ENCODE measurements at places on chromosomes 4 and X. TPM values are rescaled to one million over a fixed set of nuclear protein-coding genes. Genes with fewer than 3 reads are reported as not detected.

The THAP9 gene
- total RNA-seq = 1.4 TPM

The SHROOM2 gene
- total RNA-seq = 3.6 TPM

The CT45A1 gene
- not detected for total RNA-seq

The HTN3 gene
- not detected for total RNA-seq

The PPP2R3B gene
- total RNA-seq = 5.2 TPM

The SPANXB1 gene
- total RNA-seq = not detected

The TLL1 gene
- total RNA-seq = 0.15 TPM

The RAB41 gene
- not detected for total RNA-seq

The ARX gene
- total RNA-seq = not detected

The QRFPR gene
- total RNA-seq = not detected

The MAGEB2 gene
- not detected for total RNA-seq

The SLITRK4 gene
- 0.02 TPM for total RNA-seq

DNA sequence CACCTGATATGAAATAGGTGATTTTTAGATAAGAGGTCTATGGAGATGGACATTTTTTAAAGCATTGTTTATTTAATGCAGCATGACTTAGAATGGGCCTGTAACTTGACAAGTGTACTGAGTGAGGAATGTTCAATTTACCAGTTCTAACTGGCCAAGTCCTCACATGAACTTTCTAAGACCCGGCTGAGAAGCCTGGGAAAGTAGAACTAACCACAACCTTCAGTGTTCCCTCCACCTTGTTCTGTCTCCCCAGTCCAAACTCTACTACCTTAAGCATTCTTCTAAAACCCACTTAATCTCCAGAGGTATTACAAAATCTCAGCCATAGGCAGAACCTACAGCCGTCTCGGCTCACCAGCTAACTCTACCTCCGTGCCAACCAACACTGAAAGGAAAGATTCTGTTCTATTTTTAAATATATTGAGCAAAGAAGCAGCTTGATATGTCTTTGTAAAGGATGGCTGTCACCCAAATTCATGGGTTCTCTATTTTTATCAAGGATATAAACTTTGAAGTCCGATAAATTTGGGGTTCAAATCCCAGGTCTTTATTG, 6.8 kb downstream of the PPARGC1A start:
- DNase-seq = no peak

GRCh38 chrX:120741452-120741851, 111.6 kb upstream of the C1GALT1C1 start:
- no peak for DNase-seq

- DNase-seq = no peak
Measured at GRCh38 chr4:66197451-66197850, 527.2 kb upstream of the EPHA5 start.

DNA sequence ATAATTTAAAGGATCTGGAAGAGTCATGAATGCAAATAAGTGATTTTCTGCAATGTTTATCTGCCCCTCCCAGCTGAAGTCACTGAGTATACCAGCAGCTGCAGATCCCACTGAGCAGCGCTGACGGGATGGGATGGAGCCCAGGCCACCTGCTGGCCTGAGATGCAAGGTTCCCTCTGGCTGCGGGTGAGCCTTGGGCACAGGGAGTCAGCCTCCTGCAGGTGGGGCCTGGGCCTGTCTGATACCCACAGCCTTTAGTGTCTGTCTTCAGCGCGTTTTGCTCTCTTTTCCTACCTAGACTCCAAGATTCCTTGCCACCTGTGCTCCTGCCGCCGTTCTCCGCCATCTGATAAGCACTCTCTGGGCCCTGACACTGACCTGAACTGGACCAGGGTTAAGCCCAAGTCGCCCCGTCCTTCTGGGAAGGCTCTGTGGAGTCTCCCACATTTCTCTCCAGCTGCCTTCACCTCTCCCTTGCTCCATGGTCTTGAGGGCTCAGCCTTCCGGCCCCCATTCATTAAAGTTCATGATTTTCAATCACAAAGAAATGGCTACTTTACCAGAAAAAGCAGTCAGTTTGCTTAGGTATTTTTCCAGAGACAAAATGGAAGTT, 223.1 kb upstream of the FAT1 start:
- DNase-seq = no peak

DNA sequence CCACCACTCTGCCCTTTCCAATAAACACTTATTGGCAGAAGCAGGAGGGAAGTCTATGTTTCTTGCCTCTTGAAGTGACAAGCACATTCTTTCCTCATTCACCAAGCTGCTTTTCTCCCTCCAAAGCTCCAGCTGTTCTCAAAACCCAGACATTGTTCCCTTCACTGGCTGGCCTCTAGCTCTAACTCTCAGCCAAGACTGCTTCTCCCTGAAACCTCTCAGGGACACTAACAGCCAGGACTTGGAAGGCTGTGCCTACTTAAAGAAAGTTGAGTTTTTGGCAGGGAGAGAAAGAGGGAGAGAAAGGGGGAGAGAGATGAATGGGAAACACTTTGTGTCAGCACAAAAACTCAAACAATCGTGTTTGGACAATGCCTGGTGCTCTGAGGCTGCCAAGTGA, 99.5 kb downstream of the COX18 start:
- no peak for DNase-seq

DNA sequence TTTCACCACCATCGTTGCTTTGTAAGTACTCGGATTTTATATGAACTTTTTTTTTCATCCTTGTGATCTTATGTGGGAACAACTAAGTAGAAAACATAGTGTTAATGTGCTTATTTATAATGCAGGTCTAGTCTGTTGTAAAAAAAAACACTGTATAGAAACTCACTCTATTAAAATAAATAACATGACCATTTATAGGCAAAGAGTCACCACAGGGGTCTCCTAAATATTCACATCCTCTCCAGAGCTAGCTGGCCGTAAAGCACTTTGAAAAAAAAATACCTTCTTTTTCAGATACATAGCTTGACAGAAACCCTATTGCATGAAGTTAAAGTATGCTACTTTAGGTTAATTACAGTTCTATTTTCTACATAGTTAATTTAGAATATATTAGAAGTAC, 11.2 kb downstream of the TMEM184C start:
- no peak for DNase-seq

DNA sequence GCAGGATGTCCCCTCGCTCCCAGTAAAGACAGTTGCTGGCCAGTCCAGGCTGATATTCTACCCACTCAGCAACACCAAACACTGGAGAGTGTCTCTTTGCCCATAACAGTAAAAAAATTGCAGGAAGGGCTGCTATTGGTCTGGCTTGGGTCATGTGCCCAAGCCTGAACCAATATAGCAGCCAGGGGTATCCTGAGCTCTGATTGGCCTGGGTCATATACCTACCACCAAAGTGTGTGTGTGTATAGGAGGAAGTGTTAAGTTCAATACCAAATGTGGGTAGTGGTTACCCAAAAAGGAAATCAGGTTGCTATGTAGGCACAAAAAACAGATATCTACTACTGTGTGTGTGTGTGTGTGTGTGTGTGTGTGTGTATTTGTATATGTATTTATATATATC, 373.2 kb downstream of the BCOR start:
- DNase-seq = no peak

DNA sequence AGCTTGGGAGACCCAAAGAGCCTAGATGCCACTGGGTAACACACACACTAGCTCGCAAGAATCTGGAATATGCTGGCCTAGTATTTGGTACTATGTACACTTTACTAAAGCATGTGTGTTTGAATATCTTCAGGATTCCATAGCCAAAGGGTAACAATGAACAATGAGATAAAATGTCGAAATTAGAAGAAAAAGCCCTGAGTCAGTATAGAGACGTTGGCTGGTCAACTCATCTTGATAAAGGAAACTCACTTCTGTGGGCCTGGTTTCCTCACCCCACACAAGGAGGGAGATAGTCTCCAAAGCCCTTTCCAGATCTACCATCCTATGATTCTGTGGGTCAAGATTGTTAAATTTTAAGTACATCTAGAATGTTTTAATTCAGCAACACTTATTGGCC, 6.9 kb downstream of the ZDHHC9 start:
- no peak for DNase-seq

DNA sequence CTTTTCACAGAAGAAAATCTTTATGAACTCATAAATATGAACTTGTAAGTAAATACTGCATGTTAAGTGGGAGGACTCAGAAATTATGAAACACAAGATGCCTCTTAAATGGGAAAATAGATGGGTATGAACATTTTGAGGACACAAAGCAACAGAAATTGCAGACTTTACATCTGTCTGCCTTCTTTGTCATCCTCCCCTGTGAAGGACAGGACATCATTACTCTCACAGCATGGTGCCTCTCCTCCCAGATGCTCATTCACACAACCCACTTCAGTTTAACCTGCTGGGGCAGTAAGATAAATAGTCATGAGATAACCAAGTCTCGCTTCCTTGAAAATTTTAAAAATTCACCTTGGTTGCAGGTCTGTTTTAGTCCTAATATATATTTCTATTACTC, 144.5 kb downstream of the APBB2 start:
- DNase-seq = no peak

GRCh38 chr4:55183926-55184599, 58.7 kb upstream of the KDR start:
- no peak for DNase-seq

- no peak for DNase-seq
Measured at GRCh38 chr4:7255996-7256395, 63.7 kb downstream of the SORCS2 start.

- DNase-seq = no peak
Measured at GRCh38 chrX:19543951-19544381, 28.7 kb upstream of the MAP3K15 start.

GRCh38 chr4:32689518-32689917, 1969.3 kb downstream of the PCDH7 start:
- no peak for DNase-seq

GRCh38 chr4:24975510-24975909, 55.2 kb downstream of the LGI2 start:
- no peak for DNase-seq

DNA sequence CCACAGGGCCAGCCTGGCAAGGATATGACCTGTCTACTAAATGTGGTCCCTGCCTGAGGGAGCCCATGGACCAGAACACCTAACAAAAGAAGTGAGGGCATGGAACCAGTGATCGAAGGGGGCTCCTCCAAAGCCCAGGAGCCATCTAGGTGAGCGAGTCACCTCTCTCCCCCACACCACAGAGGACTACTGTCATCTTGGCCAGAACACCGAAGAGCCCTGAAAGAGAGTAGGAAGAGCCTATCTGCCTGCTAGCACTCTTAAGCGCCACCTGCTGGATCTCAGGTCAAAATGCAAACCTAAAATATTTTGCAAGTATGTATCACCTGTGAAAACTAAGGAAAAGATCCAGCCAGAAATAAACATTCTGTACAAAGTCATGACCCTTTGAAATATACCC, 137.9 kb upstream of the ZXDB start:
- no peak for DNase-seq

DNA sequence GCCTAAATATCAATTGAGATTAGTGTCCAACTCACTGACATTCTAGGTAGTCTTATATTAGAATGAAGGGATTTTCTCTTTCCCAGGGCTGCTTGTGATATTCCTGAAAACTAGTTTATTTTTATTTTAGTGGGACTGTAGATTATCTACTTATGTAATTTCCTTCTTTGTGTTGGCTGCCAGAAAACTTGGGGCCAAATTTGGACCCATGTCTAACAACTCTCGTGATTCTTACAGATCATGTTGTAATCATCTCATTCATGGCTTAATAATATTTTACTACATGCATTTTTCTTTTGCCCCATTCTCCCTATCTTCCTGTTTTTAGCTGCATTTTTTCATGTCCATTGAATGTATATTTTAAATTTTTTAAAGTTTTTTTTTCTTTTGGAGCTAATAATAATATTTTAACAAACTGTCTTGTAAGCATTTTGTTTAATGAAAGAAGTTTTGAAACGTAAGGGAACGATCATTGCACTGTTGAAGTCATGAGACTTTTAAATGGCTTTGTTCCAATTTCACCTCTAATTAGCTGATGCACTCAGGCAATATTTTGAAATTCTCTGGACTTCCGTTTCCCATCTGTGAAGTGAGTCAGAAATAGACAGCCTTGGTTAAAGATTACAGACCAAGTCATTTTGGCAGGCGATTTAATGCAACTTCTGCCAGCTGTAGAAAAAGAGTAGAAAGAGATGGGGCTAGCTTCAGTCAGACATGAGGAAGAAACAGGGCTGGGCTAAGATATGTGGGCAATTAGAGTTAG, 14.3 kb upstream of the TDO2 start:
- DNase-seq = no peak

GRCh38 chr4:76279462-76279861, 27.1 kb upstream of the STBD1 start:
- no peak for DNase-seq

DNA sequence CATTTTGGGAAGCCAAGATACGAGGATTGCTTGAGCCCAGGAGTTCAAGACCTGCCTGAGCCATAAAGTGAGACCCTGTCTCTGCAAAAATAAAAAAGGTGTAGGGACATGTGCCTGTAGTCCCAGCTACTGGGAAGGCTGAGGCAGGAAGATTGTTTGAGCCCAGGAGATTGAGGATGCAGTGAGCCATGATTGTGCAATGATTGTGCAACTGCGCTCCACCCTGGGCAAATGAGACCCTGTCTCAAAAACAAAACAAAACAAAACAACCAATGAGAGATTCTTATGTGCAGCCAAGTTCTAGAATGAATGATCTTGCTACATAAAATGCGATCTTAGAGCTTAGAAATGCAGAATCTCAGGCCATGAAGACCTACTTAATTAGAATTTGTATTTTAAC, 22.5 kb downstream of the SLC9B2 start:
- DNase-seq = peak; percentile 58

DNA sequence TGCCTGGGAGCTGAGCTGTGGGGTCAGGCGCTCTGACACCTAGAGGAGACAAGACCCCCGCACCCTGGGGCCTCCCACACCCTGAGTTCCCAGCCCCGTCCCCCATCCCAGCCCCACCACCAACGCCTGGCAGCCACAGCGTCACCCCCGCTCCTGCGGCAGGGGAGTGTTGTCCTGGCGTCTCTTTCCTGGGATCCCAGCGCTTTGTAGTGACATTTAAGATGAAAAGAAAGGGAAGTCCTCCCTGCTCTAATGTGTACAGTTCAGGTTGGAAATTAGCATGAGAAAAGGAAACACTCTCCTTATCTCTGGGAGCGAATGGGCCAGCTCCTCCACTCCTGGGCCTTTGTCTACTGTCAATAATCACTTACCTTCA, 112.1 kb downstream of the FAM53A start:
- DNase-seq = no peak

DNA sequence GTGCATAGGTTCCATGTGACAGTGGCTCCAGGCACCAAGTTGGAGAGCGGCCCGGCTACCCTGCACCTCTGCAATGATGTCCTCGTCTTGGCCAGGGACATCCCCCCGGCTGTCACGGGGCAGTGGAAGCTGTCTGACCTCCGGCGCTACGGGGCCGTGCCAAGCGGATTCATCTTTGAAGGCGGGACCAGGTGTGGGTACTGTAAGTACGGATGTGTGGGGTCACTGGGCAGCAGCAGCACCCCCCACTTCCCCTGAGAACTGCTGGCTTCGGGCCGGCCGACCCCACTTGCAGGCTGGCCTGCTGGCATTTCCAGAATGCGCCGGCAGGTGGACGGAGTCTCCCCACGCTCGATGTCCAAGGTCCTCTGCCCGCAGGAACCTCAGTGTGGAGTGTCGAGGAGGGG, 13.2 kb downstream of the DOK7 start:
- no peak for DNase-seq

Measured in right lobe of liver (tissue), 6 donors.